ENCODE measurements at places on chromosomes 7 and 10.

- DNase-seq, result no peak
Observed at GRCh38 chr10:58990693-58991092, 185.8 kb upstream of the PHYHIPL start.

GRCh38 chr7:151565541-151565940 lies 45.8 kb upstream of the RHEB start:
- DNase-seq, result no peak

DNA sequence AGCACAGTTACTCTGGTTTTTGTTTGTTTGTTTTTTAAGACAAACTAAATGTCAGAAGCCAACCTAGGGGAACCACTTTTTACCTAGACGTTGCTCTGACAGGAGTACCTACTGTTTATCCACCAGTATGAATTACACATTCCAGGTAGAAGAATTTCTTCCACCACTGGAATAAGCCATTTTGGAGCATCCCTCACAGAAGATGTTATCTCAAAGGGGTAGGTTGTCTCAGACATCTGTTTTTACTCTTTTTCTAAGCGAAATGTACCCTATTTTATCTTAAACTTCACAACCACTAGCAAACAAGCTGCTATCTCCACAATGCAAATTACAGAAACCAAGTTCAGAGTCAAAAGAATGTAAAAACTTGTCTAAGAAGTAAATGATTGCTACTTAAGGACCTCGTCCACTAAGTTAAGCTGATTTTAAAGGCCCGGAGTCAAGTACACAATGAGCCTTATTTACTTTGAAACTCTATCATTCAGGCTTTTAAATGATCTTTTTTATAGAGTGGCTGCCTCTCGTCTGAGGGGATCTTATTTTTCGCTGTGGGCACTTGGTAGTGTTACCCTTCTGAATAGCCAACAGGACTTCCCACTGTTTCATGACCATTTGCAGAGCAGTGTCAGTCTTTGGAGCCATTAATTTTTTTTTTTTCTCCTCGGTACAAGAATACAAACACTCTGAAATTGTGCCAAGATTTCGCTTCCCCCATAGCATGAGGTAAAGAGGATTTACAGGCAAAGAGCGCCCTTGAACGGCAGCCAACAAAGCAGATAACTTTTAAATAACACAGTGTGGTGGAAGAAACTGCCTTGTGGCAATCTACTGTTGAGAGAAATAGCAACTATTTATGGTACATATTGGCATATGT lies 15.7 kb upstream of the ARMC3 start:
- no peak for DNase-seq

GRCh38 chr10:127346604-127347003 lies 150.2 kb upstream of the INSYN2A start:
- DNase-seq, result peak; percentile 12

DNA sequence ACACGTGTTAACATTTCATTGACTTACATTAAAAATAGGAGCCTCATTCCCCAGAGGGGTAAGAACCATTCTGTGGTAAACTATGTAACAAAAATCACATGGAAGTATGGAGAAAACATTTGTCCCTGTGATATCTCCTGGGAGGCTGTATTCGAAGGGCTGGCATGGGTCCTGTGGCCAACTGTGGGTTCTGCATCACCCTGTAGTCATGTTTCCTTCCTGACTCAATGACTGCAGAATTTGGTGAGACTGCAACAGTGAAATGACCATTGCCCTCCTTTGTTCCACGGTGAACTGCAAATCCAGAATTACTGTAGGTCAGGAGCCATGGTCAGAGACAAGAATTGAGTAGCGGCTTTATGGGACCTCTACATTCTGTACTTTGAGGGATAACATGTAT lies 3.6 kb upstream of the ZEB1 start:
- DNase-seq, result no peak

DNA sequence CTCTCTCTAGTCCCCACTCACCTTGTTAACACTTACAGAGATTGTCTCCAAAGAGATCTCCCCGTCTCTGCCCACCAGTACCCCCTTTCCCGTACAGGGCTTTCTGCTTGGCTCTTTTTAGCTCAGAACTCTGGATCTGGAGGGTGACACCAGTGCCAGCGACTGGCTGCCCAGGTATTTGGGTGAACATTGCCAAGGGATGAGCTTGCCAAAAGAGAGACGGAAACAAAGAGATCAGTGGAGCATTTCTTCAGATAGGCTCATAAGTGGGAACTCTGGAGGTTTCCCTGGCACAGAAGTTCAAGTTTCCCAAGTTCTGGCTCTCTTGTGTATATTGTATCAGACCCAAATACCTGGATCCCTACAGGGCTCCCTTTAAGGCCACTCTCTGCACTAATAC lies 30.0 kb downstream of the STRIP2 start:
- no peak for DNase-seq

GRCh38 chr10:49117376-49118070 lies 2.2 kb upstream of the VSTM4 start:
- DNase-seq, result no peak

GRCh38 chr10:91604553-91605534 lies 28.0 kb downstream of the PPP1R3C start:
- no peak for DNase-seq

- no peak for DNase-seq
Observed at GRCh38 chr10:28533186-28533564, 257 bp downstream of the WAC start.

DNA sequence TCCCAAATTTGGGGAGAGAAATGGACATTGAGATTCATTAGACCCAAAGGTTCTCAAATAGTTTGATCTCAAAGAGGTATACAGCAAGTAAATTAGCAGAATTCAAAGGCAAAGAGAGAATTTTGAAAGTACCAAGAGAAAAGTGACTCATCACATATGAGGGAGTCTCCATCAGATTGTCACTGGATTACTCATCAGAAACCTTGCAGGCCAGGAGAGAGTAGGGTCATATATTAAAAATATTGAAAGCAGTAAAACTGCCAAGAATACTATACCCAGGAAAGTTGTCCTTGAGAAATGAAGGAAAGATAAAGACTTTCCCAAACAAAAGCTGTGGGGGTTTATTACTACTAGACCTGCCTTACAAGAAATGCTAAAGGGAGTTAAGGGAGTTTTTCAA lies 140.6 kb downstream of the TMEM168 start:
- no peak for DNase-seq

GRCh38 chr10:101155896-101156295 lies 24.8 kb downstream of the TLX1 start:
- DNase-seq, result no peak

DNA sequence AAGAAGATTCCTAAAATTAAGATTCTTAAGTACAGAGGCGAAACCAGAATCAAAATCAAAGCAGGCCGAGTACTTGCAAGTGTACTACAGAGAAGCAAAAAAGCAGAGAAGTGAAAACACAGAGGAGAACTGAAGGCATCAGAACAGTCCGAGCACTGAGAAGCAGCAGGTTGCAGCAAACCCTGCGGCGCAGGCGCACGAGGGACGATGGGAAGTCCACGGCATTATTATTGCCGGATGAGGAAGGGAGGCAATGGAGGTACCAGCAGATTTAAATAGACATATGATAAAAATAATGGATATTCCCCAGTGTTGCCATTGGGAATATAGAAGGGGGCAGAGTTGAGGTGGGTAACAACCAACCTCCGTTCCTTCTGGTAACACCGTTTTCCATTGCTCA lies 7.2 kb upstream of the SPAM1 start:
- DNase-seq, result no peak

Data from activated T-cell treated with anti-CD3 and anti-CD28 coated beads, Interleukin-2, amount 50 U/mL, for 72 hours (primary cell).